Neuronal stem cell (in vitro differentiated cells): ENCODE measurements at places on chromosomes 1 and 21.
A peak's percentile ranks its signal among the peaks of the same experiment; 100 is the strongest.

GRCh38 chr1:114338191-114338890, 172.7 kb downstream of the TRIM33 start:
- DNase-seq = no peak
- no peak overlapping the region for H3K27ac ChIP-seq
- no peak overlapping the region for H3K4me3 ChIP-seq
- H3K27me3 ChIP-seq = no peaks in the 10 kb centered on the region
- no peaks in the 10 kb centered on the region for H3K4me1 ChIP-seq

DNA sequence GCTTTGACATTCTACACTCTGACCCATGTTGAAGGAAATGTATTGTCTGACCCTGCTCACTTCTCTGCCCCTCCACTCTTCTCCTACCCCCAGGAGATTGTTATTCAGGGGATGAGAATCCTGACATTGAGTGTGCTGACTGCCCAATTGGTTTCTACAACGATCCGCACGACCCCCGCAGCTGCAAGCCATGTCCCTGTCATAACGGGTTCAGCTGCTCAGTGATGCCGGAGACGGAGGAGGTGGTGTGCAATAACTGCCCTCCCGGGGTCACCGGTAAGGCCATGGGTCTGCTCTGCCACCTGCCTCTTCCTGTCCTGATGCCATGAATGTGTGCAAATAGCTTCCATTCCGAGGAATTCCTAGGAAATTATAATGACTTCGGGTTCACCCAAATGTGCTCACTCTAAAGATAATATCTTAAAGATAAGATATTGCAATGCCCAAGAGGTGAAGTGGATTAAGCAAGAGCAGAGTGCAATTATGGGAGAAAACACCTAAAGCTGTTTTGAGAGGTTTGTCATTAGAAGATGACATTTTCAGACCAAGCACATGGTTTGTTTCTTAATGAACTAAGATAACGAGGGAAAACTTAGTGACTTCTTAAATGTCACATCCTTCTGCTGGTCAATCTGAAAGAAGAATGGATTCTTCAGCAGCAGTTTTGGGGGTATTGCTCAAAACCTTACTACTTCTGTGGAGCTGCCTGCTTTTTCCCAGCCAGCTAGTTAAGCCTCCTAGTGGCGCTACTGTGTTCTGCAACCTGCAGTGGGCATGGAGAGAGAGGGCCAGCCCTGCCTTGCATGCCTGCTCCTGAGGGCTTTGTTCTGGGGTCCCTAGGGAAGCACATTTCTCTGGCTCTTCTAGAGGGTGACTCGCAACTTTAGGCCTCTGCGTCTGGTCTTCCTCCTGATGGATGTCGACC, 41.6 kb downstream of the LAMC2 start:
- peaks cover 12% of the 10 kb centered on the region for H3K4me1 ChIP-seq
- no peak overlapping the region for H3K27ac ChIP-seq

DNA sequence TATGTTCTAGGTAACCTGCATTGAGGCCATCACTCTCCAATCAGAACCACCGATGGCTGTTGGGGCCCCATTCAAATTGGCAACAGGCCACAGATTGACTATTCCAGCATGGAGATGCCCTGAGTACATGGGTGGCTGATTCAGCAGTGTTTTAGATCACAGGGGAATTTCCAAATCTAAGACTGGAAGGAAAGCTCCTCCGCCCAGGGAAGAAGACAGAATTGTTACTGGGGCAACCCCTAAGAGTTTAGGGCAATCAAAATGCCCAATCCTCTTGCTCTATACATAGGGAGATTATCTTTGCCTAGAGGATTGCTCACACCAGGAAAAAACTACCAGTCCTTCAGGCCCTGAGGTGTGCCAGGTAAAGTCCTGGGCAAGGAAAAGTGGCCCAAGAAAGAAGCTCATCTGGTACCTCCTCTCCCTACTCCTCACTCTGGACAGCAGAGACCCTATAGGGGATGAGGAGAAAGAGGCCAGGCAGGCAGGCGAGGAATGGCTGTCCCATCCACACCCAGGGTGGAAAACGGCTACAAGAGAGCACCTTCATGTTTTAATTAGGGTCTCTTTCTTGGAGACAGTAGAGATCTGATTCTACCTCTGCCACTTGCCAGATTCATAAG, 5.8 kb downstream of the S100A8 start:
- H3K4me3 ChIP-seq = no peak overlapping the region
- no peak for DNase-seq
- no peaks in the 10 kb centered on the region for H3K4me1 ChIP-seq
- no peaks in the 10 kb centered on the region for H3K36me3 ChIP-seq

DNA sequence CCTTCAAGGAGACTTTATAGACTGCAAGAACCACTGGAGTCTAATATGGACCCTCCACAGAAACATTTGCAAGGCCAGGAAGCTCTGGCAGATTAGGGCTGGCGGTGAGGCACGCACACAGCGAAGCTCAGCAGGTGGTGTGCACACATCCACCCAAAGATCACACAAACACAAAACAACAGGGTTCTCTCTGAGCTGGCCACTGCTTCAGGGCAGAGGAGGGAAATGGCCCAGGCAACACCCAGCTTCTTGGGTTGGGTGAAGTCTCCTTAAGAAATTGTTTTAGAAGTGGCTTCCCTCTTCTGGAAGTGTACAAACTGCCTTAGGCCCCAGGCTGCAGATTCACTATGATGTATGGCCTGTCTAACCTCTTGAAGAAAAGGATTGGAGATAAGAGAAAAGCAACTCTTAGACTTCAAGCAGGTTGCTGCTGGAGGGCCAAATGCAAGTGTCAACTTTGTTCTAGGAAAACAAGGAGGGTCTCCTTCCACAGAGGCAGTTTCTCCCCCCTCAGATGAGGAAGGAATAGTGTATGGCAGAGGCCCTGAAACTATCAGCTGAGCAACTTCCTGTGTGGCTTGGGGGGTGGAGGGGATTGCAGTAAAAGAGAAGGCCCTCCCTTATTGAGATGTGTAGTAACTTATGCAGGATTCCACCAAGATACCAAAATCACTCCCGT, 2.0 kb downstream of the RCSD1 start:
- H3K4me3 ChIP-seq = no peak overlapping the region
- H3K27me3 ChIP-seq = peaks cover 2% of the 10 kb centered on the region
- no peaks in the 10 kb centered on the region for H3K4me1 ChIP-seq

- H3K4me1 ChIP-seq = no peaks in the 10 kb centered on the region
- no peak overlapping the region for H3K27ac ChIP-seq
- H3K36me3 ChIP-seq = no peaks in the 10 kb centered on the region
- DNase-seq = peak; percentile 62
- no peak overlapping the region for H3K4me3 ChIP-seq
Observed at GRCh38 chr1:157193702-157194391, 55.7 kb upstream of the ETV3 start.

DNA sequence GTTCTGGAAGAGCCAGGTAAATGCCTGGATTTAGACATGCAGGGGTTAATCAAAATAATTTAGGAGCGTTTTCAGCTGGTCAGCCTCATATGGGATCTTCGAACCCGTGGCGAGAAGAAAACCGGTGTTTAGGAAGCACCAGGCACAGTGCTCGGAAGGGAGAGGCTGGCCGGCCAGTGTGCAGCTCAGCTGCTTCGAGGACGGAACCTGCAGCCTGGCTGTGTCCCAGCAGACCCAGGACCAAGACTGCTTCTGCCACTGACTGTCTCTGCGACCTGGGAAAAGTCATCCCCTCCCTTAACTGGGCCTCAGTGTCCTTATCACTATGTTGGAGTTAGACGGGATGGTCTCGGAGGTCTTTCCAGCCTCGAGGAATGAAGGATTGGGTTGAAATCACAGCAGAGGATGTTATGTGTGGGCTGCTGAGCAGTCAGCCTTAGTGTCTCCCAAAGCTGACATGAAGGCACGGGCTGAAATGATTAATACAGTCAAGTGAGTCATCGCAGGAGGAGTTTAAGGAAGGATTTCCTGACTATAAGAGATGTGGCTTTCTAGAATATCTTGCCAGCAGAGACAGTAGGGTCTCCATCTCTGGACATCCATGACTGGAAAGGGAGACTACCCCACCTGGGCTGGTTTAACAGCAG, 20.8 kb downstream of the PPFIA4 start:
- H3K4me1 ChIP-seq = peaks cover 4% of the 10 kb centered on the region
- no peak for DNase-seq
- no peaks in the 10 kb centered on the region for H3K36me3 ChIP-seq
- H3K27me3 ChIP-seq = no peaks in the 10 kb centered on the region
- no peak overlapping the region for H3K4me3 ChIP-seq
- no peak overlapping the region for H3K27ac ChIP-seq

GRCh38 chr1:222970711-222971110, 155.9 kb downstream of the DISP1 start:
- no peaks in the 10 kb centered on the region for H3K36me3 ChIP-seq
- H3K27ac ChIP-seq = no peak overlapping the region
- no peaks in the 10 kb centered on the region for H3K27me3 ChIP-seq
- DNase-seq = no peak
- no peak overlapping the region for H3K4me3 ChIP-seq

GRCh38 chr1:209421186-209421585, 162.3 kb upstream of the CAMK1G start:
- no peak for DNase-seq
- no peaks in the 10 kb centered on the region for H3K27me3 ChIP-seq
- H3K4me1 ChIP-seq = no peaks in the 10 kb centered on the region
- no peaks in the 10 kb centered on the region for H3K36me3 ChIP-seq
- H3K27ac ChIP-seq = no peak overlapping the region
